Right forelimb (tissue), 1 donor: ENCODE measurements at places on chromosomes 12 and 14.
A peak's percentile ranks its signal among the peaks of the same experiment; 100 is the strongest.

- DNase-seq, result no peak
These were observed 153.9 kb upstream of the RFLNA start for GRCh38 chr12:124140944-124141486.

DNA sequence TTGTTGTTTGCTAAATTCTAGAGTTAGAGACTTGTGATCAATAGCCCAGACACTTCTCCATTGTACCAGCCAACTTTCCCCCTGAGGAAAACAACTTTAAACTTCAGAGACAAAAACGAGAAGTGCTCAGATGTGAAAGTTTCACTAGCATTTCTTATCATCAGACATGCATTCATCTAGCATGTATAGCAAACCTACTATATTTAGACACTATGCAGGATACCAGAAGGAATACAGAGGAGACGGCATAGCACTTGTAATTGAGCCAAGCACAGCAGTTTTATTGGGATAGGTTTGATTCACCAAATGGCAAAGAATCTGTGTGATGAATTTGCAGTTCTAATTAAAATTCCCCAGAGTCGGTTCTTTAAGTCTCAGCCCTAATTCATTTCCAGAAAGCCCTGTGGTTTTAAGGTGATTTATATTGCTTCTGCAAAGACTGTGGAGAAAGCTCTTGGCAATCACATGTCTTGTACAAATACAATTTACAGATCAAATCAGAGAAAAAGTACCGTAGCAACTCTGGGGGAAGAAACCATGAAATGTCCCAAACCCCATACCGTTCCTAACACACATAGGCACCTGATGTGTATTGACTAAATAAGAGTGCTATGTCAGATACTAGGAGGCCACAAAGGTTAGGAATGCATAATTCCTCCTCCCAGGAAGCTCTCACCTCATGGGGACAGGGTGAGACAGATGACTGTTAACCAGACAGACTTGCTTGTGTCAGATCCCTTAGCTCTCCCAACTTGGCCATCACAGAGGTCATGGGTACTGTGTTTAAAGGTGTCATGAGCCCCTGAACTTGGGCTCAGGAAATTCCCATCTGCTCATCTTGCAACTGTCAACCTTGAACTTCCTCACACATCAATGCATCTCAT is 69.6 kb upstream of the KRAS start:
- no peak for DNase-seq

GRCh38 chr12:119446459-119446858 is 111.9 kb downstream of the CCDC60 start:
- no peak for DNase-seq

DNA sequence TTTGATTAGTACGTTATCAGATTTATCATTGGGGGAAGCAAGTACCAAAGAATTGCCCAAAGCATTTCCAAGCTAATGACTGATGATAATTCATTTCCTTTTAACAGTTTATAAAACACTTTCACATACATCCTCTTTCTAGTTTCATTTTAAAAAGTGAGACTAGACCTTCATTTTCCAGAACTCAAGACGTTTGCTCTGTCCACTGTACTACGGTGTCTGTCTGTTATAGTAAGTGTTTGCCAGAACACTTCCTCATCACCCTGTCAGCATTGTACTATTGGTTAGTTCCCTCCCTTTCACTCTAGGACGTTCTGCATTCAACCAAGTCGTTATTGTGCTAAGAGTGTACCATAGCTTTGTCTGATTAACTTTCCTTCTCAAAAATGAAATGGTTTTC is 81.7 kb upstream of the TMEM263 start:
- DNase-seq, result no peak

DNA sequence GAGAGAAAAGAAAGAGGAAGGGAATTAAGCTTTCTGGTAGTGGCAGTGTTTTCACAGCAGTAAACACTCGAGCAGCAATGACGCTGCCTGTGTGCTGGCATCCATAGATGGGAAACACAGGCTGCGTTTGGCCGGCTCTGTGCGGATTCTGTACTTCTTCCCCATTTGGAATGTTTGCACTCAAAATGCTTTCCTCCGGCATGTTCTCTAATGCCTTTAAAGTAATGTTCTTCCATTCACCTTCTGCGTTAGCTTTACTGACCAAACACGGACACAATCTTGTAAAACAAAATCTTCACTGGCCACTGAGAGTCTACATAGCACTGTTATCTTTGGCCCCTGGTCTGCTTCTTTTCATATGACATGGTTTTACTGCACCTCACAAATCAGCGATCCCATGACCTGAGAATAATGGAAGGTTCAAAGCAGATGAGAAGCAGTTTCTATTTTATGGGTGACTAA is 31.4 kb downstream of the DCP1B start:
- DNase-seq, result peak; percentile 57

GRCh38 chr12:67459173-67459572 is 189.4 kb upstream of the DYRK2 start:
- DNase-seq, result no peak

GRCh38 chr14:74133833-74134481 is 49.2 kb downstream of the LIN52 start:
- no peak for DNase-seq

GRCh38 chr14:60722357-60723115 is 1.6 kb downstream of the SIX4 start:
- peak; percentile 63 for DNase-seq

DNA sequence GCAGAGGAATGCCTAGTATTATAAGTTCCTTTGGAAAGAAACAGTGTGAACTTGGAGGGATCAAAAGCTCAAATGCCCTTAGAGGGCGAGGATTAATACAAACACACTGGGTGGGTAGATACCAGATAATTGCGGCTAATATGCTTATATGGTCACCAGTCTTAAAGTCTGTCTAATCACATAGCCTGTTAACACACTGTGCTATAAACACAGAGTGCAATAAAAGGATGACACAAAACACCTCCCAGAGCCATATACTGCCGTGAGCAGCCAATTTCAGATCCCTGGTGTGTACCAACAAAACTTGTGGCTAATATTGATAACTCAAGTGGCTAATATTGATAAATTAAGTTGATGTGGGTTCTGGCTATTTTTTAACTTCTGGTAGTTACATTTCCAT is 1.7 kb upstream of the IL26 start:
- no peak for DNase-seq

DNA sequence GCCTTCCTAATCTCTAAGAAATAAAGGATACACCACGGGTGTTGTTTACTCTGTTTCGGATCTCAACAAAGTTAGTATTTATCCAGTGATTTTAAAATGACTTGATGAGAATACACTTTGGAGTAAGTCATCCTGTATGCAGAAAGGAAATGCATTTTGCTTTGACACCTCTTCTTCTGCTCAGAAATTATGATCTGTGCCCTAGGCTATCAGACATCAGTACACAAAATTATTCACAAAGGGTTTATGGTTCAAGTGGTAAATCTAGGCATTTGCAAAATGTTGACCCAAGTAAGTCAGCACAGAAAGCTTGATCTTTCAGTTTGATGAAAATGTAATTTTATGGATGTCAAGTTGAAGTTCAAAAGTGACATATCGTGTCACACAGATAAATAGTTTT is 248.5 kb downstream of the ATP23 start:
- no peak for DNase-seq

DNA sequence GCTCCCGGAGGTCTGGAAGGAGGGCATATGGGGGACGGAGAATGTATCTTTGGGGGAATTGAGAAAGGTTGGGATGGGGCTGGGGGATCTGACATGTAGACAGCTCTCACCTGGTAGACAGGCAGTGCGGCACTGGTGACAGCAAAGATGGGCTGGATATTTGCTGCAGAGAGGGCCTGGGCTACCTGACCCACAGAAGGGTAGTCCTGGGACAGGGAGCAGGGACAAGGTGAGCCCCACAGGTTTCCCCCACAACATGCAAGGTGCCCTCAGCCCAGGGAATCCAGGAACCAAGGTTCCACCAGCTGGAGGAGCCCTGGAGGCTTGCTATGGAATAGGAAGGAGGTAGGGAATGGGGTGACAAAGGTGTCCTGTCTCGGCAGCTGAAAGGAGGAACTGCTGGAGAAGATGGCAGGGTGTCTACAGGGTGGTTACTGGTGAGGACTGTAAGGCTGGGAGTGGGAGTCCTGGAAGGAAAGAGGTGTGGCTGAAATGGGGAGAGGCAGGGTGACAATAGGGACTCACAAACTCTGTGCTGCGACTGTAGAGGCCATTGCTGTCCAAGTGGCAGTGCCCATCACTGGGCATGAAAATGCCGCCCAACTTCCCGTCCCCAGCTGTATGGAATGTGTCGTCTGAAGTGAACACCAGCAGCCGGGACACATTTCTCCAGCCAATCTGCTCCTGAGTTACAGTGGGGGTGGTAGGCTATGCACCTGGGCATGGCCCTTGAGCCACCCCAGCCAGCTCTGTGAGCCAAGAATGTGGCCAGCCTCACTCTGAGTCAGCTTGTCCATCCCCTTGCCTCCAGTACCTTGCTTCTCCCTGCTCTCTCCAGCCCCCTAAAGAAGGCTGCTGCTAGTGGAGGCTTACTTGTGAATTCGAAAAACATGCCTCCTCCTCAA is 11.3 kb downstream of the ITGB7 start:
- no peak for DNase-seq

DNA sequence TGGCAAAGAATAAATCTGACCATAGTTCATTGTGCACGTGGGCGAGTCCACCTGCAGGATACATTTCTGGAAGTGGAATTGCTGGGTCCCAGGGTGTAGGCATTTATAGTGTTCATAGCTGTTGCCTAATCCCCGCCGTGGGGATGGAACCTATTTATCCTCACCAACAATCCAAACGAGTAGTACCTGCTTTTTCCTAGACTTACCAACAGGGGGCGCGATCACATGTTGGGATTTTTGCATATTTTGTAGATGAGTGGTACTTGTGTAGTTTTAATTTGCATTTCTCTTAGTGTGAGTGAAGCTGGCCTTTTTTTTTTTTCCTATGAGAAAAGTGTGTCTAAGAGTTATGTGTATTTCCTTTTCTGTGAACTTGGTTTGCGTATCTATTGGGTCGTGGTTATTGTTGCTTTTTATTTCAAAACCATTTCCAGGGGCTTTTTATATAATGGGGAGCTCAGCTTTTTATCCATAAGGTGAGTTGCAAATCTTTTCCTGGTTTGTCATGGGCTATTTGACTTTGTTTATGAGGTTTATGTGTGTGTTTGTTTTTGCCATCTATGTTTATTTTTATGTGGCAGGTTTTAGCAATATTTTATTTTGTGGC is 67.2 kb downstream of the CCDC92 start:
- no peak for DNase-seq

DNA sequence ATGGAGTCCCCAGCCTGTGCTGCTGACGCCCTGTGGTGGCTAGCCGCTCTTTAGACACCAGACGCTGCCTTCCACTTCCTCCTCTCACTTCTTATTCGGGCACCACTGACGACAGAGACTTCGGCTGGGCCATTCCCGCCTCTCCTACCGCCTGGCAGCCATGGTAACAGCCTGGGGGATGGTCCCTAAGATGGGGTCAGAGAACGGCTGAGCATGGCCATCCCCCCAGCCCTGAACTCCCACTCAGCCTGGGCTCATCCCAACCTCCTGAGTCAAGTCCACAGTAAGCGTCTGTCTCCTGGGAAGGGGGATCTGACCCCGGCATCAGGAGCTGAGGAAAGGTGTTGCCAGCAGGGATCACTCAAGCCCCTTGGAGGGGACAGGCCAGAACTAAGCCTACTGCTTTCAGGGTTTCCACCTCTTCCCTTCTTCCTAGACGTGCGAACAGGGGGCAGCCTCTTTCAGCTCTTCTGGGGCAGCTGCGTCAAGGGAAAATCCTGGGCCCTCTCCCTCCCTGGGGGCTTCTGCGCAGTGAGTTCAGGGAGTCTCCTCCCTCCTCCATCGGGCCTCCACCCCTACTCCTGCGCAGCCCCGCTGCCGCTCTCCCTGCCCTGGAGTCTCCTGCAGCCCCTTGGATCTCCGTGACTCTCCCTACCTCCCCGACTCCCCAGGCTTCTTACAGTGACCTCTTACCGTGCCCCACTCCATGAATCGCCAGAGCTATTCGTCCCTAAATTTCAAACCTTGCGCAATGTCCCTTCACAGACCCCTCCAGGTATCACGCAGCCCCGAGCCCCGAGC is 643 bp upstream of the TAMALIN start:
- DNase-seq, result peak; percentile 56

DNA sequence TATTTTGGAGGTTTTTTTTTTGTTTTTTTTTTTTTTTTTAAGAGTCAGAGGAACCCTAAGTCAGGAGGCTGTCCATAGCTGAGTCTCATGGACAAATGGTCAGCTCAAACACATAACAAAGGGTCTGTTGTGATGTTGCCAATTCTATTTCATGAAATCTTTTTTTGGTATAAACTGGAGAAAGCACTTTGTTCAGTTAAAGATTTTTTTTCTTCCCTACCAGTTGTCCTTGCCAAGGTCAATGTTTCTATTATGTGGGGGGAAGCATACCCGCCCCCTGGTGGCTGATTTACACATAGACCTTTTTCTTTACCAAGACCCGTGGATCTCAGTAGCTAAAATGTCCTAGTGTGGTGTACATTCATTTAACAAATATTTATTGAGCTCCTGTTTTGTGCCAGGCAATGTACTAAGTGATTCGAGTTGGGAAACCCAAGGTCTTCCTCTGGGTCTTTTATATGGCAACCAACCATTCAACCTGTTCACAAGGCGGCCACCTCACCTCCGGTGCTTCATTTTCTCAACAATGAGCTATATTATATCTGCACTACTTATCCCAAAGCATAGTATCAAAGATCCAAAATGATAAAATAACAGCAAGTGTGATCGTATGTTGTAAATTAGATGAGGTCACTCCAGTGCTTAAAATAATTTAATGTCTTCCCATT is 214.5 kb downstream of the PAH start:
- DNase-seq, result peak; percentile 53

DNA sequence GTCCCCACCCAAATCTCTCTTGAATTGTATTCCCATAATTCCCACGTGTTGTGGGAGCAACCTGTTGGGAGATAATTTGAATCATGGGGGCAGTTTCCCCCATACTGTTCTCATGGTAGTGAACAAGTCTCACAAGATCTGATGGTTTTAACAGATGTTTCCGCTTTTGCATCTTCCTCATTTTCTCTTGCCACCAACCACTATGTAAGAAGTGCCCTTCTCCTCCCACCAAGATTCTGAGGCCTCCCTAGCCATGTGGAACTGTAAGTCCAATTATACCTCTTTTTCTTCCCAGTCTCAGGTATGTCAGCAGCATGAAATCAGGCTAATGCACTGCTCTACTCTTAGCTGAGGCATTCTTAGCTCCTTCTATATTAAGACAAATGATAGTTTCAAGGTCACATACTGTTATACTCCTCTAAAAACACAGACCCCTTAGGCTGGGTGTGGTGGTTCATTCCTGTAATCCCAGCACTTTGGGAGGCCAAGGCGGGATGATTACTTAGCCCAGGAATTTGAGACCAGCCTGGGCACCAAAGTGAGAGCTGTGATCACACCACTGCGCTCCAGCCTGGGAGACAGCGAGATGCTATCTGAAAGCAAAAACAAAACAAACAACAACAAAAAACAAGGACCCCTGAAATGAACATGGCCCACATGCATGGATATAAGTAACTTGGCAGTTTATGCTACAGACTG is 3.6 kb downstream of the SCAF11 start:
- no peak for DNase-seq

DNA sequence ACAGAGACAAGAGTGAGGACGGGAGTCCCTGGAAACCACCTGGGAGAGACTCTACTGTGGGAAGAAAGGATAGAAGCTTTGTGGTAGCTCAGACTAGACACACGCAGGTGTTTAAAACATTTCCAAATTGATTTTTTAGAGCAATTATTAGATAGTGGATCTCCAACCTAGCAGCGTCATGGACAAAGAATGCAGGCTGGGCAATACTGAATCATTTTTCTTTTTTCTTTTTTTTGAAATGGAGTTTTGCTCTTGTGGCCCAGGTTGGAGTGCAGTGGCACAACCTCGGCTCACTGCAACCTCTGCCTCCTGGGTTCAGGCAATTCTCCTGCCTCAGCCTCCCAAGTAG is 13.1 kb downstream of the GPR132 start:
- DNase-seq, result no peak
